T-cell (primary cell): ENCODE measurements at places on chromosomes 6 and 20.

DNA sequence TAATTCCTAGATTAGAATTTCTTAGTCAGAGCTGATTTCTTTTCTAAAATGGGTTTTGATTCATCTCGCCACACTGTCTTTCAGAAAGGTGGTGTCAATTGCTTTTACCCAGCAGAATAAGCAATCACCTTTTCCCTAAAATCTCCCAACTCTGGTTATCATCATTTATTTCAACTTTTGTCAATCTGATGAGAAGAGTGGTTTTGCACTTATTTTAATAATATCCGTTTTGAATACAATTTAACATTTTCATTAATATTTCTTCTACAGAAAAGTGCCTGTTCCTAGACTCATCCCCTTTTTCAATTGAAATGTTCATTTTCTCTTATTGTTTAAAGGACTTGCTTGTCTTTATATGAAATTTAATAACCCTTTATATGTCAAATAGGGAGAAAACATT is 8.2 kb upstream of the NCR2 start:
- DNase-seq, result no peak

GRCh38 chr6:160386869-160387530 is 38.8 kb downstream of the SLC22A3 start:
- no peak for DNase-seq

DNA sequence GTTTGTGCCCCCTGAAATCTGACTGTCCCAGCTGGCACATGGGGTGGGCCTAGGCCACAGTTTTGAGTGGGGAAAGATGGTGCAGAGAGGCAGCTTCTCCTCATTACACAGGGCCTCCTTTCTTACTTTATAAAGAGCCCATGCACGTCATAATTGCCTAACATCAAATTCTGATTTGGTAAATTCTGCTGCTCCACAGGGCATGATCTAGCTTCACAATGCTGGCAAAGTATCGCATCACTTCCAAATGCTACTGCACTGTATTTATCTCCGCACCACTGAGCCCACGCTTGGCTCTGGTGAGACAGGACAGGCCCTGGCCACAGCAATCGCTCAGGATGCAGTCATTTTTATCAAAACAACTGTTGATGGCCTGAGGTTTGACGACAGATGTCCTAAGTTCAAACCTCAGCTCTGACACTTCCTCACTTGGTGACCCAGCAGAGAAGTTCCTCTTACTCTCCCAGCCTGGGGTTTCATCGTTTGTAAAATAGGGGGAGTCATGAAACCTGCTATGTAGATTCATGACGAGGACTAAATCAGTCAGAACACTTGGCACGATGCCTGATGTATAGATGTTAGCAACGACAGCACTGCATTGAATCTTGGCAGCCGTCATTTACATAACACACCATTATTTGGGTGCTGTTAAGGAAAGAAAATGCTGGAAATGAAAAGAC is 187.9 kb downstream of the TTLL2 start:
- DNase-seq, result no peak

DNA sequence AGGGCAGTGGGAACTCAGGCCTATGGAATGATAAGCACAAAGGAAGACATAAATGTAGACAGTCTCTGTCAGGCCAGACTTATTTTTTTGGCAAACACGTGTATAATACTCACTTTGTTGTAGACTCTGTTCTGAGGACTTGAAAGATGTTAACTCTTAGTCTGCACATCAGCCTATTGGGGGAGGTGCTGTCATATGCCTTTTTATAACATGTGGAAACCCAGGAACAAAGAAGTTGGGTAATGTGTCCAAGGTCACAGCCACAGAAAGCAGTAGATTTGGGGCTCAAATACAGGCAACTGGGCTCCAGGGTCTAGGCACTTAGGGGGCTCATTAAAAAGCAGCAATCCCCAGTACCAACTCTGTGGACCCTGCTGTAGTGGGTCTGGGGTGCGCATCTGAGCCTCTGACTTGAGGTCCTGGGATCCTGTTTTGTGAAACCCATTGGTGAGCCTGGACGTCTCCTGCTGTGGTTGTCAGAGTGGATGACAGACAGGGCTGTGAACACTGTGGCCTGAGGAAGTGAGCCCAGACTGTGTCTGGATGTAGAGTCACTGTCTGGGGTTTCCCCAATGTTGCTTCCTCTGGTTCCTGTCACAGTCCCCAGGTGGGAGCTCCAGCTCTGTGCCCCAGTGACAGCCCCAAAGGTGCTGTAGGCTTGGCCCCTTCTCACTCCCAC is 50.0 kb downstream of the CDH26 start:
- no peak for DNase-seq

DNA sequence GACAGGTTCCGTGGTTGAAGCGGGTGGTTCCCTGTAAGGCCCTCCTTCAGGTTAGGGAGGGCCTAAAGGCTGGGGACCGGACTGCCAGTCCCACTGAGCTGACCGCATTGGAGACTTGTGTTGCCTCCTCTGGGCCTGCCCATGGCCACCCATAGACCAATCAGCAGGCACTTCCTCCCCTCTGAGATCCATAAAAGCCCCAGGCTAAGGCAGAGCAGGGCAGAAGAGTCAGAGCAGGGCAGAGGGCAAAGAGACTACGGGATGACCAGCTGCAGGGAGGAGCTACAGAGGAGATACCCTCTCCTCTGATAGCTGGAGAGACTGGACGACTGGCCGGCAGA is 537.4 kb downstream of the TENT5A start:
- no peak for DNase-seq

DNA sequence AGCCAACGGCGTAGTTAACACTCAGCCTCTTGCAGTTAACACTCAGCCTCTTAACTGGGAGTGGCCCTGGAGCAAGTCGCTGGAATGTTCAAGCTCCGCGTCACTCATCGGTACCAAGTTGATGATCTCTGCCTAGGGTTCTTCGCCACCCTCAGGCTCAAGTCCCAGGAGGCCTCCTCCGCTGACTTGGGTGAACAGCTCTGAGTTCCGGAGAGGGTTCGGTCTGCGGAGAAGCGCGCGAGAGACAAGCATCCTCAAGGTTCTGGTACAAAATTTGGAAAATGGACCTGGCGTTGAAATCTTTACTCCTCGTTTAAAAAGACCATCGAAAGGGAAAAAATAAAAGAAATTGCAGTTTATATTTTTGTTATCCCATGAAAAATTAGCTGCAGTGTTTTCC is 876 bp upstream of the DSP start:
- no peak for DNase-seq

- DNase-seq, result no peak
These were observed at the start of gene SLC2A4RG for GRCh38 chr20:63739130-63740069. Gene SLC2A4RG, plus strand, starts transcription at chr20:63739776. Its CDS starts 137 bp downstream, at chr20:63739913.

GRCh38 chr6:3887150-3887700 is 38.1 kb downstream of the FAM50B start:
- DNase-seq, result no peak

DNA sequence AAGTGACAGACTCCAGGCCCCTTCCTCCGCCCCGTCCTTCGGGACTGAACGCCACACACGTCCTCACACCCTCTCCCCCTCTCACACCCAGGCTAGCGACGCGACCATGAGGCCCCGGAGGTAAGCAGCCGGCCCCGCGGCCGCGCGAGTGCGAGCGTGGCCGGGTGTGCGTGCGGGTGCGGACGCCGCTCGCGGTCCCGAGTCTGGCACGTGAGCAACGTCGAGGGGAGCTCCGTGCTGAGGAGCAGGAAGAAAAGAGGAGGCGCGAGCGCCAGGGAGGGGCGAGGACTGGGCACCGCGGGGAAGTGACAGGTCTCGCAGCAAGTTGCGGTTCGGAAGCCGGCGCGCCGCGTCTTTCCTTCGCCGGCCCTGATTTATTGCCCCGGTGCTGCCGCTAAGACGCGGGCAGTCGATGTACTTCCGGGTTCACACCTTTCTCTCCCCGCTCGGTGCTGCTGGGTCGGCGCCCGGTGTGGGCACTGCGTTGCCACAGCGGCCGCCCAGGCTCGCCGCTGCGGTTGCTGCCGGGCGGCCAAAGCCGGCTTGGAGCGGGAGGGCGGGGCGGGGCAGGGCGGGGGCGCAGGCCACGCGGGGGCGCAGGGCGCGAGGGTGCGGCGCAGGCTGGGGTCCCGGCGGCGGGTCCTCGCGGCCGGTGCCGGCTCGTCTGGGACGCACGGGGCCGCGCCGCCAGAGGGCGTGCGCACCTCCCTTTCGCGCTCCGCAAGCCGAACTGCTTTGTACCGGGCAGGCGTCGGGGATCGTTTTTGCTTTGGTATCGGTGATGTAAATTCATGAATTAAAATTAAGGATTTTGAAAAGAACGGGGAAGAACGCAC is 15.8 kb upstream of the LIN28B start:
- peak; percentile 14 for DNase-seq

DNA sequence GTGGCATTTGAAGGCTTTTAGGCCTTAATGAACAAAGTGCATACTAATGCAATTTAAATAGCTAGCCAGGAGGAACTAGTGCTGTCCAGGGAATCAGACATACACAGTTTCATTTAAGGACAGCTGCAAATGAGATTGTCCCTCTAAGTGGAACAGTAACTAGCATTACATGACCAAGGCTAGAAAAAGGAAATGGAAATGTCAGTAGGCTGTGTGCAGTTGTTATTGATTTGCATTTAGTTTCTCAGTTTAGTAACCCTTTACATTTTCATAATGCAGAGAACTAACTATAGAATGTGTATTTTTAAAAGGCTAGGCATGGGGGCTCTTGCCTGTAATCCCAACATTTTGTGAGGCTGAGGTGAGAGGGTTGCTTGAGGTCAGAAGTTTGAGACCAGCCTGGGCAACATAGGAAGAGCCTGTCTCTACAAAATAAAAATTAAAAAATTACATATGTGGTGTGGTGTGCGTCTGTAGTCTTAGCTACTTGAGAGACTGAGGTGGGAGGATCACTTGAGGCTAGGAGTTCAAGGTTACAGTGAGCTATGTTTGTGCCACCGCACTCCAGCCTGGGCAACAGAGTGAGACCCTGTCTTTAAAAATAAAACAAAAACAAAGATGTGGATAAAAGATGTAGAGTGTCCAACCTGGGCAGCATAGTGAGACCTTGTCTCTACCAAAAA is 468.0 kb downstream of the UTRN start:
- DNase-seq, result no peak

GRCh38 chr20:61256824-61257223 is 4.8 kb downstream of the CDH4 start:
- no peak for DNase-seq

GRCh38 chr6:35780719-35781118 is at the start of gene CLPSL1:
Gene CLPSL1, plus strand, starts transcription at chr6:35781019. Its CDS starts 92 bp downstream, at chr6:35781111.
- no peak for DNase-seq

GRCh38 chr20:8209061-8209460 is 77.0 kb downstream of the PLCB1 start:
- DNase-seq, result no peak

GRCh38 chr20:58433759-58434158 is 44.7 kb downstream of the VAPB start:
- DNase-seq, result no peak

GRCh38 chr20:33231237-33231636 is 4.6 kb upstream of the BPIFA1 start:
- DNase-seq, result no peak

- peak; percentile 80 for DNase-seq
These were observed 557 bp upstream of the DYNLRB1 start for GRCh38 chr20:34515484-34516246.

DNA sequence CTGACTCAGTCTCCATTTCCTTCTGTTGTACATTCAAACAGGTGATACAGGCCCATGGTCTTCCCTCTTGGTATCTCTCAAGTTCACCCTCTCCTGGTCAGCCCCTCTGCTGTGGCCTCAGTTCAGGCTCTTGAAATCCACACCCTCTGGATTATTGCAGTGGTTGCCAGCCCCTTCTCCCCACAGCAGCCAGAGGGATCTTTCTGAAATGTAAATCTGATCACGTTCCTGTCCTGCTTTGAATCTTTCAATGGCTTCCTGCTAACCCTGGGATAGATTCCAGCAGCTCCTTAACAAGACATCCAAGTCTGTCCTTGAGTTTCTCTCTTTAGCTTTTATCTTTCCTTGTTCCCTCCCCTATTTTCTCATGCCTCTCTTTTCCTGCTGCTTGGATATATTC is 22.2 kb downstream of the CHMP4B start:
- DNase-seq, result no peak

- no peak for DNase-seq
These were observed 82.0 kb upstream of the EDN1 start for GRCh38 chr6:12208190-12208589.

GRCh38 chr20:57620274-57620990 is at the start of gene ZBP1:
Gene ZBP1, minus strand, starts transcription at chr20:57620426. Its CDS starts 131 bp downstream, at chr20:57620295.
- DNase-seq, result peak; percentile 52

- no peak for DNase-seq
These were observed 135.8 kb upstream of the AFDN start for GRCh38 chr6:167690931-167691330.

DNA sequence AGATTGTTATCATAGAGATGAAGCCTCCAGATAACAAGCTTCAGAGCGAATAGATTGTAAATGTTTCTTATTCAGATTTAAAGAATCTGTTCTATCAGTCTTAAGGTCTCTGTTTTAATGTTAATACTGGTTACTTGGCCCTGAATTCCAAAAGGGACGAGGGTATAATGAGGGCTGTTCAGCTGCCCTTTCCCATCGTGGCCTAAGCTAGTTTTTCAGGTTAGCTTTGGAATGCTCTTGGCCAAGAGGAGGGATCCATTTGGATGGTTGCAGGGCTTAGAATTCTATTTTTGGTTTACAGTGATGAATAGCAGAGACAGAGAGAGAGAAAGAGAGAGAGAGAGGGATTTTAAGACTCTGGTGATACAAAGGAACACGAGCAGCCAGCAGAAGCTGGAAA is 62.8 kb upstream of the UFL1 start:
- DNase-seq, result no peak

DNA sequence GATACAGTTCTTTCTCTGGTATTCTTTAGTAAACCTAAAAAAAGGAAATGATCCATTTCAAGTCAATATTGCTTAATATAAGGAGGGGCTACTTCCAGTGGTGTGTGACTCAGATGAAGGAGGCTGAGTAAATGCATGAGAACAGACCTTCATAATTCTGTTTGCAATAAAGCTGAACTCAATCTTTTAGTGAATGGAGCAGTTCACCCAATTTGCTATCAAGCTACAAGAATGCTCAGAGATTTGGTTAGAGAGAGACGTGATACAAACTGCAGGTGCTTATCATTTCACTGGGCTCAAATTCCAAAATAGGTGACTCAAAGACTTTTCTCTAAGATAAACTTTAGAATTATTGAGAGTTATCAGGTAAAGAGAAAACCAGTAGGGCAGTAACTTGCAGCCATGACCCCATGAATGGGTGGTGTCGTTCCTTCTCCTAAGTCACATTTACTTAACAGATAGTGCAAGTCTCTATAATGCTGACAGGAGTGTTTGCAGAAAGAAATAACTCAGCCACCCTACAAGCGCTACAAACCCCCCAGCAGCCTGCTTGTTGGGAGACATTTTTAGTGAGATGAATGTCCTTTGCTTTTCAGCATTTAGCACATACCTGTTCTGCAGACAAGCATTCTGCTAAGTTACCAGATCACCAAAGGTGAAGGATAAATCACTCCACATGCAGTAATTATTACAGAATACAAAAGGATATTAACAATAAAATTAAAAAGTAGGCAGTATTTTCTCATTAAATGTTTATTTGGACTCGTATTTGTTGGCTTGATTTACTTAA is 16.4 kb upstream of the BLOC1S5 start:
- DNase-seq, result no peak

DNA sequence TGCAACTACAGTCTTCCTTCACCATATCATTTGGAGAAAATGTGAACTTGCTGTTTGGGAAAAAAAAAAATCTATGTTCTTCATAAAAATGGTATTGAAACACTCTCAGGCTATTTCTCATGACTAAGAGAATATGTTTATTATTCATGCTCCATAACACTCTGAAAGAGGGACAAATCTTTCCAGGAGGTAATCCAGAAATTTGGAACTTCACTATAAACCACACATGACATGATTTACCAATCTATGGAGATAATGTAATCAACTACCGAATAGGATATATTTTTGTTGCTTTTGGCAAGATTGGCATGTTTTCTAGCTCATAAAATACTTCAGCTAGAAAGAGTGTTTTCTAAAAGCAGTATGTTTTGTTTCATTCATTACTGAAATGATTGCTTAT is 56.3 kb downstream of the THEMIS start:
- DNase-seq, result no peak

- DNase-seq, result no peak
These were observed 5.9 kb upstream of the LPIN3 start for GRCh38 chr20:41334443-41335421.
